ENCODE measurements at places on chromosomes 16 and 17. TPM values are rescaled to one million over a fixed set of nuclear protein-coding genes. Genes with fewer than 3 reads are reported as not detected.

Gene DDX52
- 12.0 TPM for total RNA-seq

Gene CEP295NL
- 0.30 TPM for total RNA-seq

Gene STX1B
- total RNA-seq: 0.50 TPM

Gene SLC13A2
- not detected for total RNA-seq

Gene ATP2A3
- total RNA-seq: 0.84 TPM

Gene KRTAP1-5
- 0.59 TPM for total RNA-seq

Gene IFT20
- total RNA-seq: 34.1 TPM

Gene OR4D1
- not detected for total RNA-seq

Gene KRT36
- total RNA-seq: not detected

Gene ABCA8
- total RNA-seq: 5.4 TPM

Gene OR1E2
- total RNA-seq: not detected

Gene TPSG1
- not detected for total RNA-seq

Gene C17orf107
- 2.5 TPM for total RNA-seq

Gene SDR42E2
- total RNA-seq: not detected

Gene PRSS36
- total RNA-seq: under 0.01 TPM

Gene ASPHD1
- 4.8 TPM for total RNA-seq

Gene KRTAP1-4
- total RNA-seq: not detected

Gene PLD2
- 14.3 TPM for total RNA-seq

Gene LGALS9B
- not detected for total RNA-seq

Gene TADA2A
- 19.0 TPM for total RNA-seq

Gene GRIN2A
- under 0.01 TPM for total RNA-seq

Gene CASKIN1
- total RNA-seq: not detected

Gene NPIPA5
- total RNA-seq: 2.1 TPM

Gene MYH2
- not detected for total RNA-seq

Gene ZFP3
- 0.89 TPM for total RNA-seq

Gene HAS3
- under 0.01 TPM for total RNA-seq

Gene SPATA22
- not detected for total RNA-seq

Gene TNP2
- total RNA-seq: not detected

Gene SNX20
- not detected for total RNA-seq

Gene TNFSF12
- 21.4 TPM for total RNA-seq

Gene MARVELD3
- not detected for total RNA-seq

Gene EEF2KMT
- total RNA-seq: 19.5 TPM

Gene RUNDC3A
- not detected for total RNA-seq

Gene EPX
- total RNA-seq: not detected

Gene GNAO1
- total RNA-seq: 0.17 TPM

Gene TELO2
- 28.1 TPM for total RNA-seq

Gene SLFN12L
- total RNA-seq: under 0.01 TPM

Gene KRT25
- total RNA-seq: not detected

Gene ZNF469
- 2.8 TPM for total RNA-seq

Gene HS3ST2
- not detected for total RNA-seq

Gene HSF4
- 1.3 TPM for total RNA-seq

Gene METTL2A
- 19.6 TPM for total RNA-seq

Gene DNAH9
- not detected for total RNA-seq

Gene COG4
- total RNA-seq: 60.8 TPM
